ENCODE measurements at places on chromosomes 13 and 19.

- DNase-seq, result no peak
Measured at GRCh38 chr19:33721735-33722297, 74.9 kb upstream of the KCTD15 start.

GRCh38 chr19:34692549-34692948 is 15.1 kb downstream of the ZNF302 start:
- DNase-seq, result no peak

DNA sequence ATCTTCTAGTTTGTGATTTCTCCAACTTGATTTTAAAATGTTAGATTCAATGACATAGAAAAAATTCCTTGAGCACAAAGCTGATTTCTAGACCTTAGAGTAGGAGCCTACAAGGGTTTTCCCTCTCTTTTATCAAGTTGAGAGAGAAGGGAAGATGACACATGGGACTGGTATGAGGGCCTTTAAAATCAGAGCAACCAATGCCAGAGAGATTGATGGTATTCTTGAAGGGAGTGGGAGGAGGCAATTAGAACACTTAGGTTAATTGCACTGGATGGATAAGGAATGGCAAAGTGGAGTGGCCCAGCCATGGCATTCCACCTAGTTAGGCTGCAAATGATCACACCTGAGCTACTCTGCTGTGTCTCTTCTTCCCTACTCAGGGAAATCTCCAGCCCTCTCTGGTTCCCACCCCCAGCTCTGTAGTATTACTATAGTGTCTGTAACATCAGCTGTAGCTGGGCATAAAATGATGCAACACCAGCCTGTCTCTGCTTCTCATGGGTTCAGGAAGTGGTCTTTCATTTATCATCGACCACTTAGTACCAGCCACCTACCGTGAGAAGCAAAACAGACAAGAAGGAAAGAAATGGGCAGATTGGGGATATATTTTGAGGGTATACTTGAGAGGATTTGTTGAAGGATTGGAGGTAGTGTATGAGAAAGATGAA is 333.6 kb downstream of the DLEU7 start:
- DNase-seq, result no peak

DNA sequence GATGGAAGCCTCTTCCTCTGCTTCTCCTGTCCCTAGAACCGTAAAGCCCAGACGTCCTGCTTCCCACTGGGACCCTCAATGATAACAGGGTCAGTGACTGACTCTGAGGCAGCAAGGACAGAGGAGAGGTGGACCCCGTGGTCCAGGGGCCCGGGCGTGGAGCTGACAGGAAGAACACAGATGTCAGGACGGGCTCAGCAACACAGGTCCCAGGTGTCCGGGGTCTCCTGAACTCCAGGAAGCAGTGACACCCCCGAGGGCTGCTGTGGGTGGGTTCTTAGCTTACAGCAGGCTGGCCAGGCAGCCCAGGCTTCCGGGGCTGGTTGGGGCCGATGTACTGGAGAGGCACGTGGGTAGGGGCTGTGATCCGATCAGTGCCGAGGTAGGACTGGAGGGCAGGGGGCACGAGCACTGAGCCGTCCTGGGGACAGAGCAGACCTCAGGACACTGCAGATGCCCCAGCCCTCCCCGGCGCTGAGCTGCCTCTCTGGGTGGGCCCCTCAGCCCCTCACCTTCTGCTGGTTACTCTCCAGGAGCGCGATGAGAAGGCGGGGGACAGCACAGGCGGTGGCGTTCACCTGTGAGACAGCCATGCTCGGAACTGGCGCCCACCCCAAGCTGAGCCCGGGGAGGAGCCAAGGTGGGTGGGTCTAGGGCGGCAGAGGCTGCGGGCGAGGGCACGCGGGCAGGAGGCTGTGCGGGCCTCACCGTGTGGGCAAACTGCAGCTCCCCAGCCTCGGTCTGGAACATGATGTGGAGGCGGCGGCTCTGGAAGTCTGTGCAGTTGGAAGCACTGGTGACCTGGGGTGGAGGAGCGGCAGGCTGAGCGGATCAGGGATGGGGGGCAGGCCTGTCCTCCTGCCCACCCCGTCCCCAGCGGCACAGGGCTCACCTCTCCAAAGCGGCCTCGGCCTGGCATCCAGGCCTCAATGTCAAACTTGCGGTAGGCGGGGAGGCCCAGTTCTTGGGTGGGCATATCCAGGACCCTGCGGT is 3.6 kb upstream of the CCER2 start:
- no peak for DNase-seq

Data from astrocyte of the cerebellum (primary cell).